ENCODE measurements at places on chromosomes 12 and 14. TPM values are rescaled to one million over a fixed set of nuclear protein-coding genes. Genes with fewer than 3 reads are reported as not detected.

Gene FICD
- 24.7 TPM for total RNA-seq

Gene TPH2
- not detected for total RNA-seq

Gene KRT3
- not detected for total RNA-seq

Gene REM2
- 0.26 TPM for total RNA-seq

Gene RNASE2
- total RNA-seq: not detected

Gene MYF6
- total RNA-seq: not detected

Gene RHOJ
- 19.0 TPM for total RNA-seq

Gene AQP2
- not detected for total RNA-seq

Gene MMP17
- 4.2 TPM for total RNA-seq

Gene IKZF4
- 2.5 TPM for total RNA-seq

Gene TCL1B
- total RNA-seq: not detected

Gene CIROP
- 0.06 TPM for total RNA-seq

Gene SVOP
- not detected for total RNA-seq

Gene LRRC10
- total RNA-seq: not detected

Gene VRTN
- not detected for total RNA-seq

Gene SLC10A1
- total RNA-seq: not detected

Gene PROX2
- total RNA-seq: not detected

Gene FAM186B
- 0.53 TPM for total RNA-seq

Gene SMIM41
- 0.13 TPM for total RNA-seq

Gene APOF
- total RNA-seq: not detected
